ENCODE measurements at places on chromosomes 4 and X.

- no peak for DNase-seq
Observed at GRCh38 chrX:46582325-46582724, 8.8 kb downstream of the CHST7 start.

DNA sequence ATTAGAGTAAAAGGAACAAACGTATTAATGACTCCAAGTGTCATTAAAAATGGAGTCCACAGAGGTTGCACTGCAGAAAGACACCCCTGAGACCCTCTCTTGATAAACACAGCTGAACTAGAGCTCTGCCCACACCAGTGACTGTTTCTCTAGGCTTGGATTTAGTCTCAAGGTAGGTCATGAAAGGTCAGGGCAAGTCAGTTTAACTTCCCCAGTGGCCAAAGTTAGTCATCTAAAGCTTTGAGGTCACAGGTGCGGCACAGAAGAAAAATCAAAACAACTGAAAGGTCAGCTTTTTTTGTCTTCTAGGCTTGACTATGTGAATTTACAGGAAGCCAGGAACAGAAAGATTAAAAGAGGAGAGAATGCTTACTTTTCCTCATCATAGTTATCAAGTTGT lies 749.6 kb downstream of the RAB28 start:
- no peak for DNase-seq

- DNase-seq: no peak
Observed at GRCh38 chrX:118116713-118117550, at the start of gene KLHL13. TSS of gene KLHL13 (minus strand) at chrX:118116810. CDS start at chrX:118028473, 88,337 bp downstream.

DNA sequence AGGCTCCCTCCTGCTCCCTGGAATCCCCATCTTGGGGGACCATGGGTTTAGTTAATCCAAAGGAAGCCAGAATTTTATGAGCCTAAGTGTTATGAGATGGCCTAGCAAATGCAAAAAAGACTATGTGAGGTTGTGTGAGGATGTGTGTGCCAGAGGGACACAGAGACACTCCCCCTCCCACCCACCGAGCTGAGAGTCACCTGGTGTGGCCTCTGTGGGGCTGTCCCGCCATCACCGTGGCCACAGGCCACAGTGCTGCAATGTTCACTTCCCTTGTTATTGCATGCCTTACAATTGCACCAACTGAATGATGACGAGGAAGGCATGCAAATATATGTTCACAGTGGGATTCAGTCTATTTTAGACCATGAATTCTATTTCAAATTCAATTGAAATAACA lies 601 bp upstream of the FGFBP2 start:
- DNase-seq: no peak

DNA sequence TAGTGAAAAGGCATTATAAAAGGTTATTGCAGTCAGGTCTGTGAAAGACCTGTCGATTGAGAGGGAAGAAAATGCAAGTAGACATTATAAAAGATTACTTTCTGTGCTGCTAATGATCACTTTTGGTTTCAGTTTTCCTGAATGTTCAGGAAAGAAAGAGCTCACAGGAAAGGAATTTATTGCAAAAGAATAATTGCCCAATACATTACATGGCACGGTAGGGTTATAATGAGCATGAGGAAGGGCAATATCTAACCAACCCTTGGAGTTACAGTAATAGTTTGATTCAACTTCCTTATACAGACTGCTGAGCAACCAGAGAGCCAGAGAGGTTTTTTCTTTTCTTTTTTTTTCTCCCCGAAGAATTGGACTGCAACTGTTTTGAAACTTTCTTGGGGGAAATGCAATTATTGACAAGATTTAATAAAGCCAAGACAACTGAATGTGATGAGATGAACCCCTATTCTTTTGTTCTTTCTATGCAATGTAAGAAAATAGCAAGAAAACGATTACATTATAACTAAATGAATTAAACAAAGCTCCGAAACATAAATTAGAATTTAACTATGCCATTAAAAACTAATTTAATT lies 247.0 kb downstream of the C4orf33 start:
- peak; percentile 72 for DNase-seq

DNA sequence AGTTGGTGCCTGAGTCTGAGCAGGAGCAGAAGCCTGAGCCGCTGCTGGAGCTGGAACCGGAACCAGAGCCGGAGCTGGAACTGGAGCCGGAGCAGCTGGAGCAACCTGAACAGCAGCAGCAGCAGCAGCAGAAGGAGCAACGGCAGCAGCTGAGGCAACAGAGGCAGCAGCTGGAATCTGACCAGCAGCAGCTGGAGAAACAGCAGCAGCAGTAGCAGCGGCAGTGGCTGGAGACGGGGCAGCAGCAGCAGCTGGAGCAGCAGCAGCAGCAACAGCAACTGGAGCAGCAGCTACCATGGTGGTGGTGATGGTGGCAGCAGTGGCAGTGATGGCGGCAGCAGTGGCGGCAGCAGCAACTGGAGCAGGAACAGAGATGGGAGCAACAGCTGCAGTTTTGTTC lies 61.5 kb downstream of the AMOT start:
- no peak for DNase-seq

DNA sequence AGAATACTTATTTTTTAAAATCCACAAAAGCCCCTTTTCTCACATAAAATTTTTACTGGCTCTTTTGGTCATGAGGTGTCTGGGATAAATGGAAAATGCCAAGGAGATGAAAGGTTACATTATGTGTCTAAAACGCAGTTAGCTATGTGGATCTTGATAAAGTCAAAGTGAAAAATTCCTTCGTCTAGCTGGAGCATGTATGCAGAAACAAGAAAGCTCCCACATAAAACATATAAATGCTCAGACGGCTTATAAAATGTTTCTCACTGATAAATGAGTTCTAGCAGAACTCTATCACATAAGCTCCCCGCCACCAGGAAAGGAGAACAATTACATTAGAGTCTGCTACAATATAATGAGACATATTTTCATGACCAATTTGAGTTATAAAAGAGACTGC lies 83.8 kb downstream of the TBC1D9 start:
- no peak for DNase-seq

DNA sequence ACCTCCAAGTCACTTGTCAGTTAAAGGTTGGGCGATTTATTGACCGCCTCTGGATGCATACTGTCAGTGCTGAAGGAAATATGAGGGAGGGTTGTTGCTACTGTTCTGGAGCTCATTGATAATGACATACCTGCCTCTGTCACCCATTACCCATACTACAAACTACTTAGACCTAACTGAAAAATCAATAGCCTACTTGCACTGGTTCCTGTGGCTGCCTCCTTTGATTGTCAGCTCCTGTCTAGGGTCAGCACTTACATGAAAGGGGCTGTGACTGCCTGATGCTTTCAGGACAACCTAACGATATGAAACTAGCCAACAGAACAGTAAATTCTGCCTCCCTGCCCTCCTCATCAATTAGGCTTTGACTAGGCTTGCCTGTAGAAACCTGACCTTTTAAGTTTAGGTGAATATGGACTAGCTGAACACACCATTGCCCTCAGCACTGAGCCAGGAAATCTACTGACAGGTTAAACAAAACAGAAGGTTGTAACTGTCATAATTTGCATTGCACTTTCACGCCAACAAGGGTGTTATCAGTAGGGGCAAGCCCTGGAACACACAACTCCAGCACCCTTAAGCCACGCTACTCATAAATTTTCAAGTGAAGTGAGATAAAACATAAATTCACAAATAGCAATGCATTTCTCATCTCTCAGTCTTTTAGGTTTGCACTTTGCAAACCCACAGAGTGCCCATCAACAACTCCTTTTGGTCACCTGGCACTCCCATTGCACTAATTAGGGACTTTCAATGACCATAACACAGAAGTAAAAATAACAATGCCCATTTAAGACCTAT lies 9.0 kb upstream of the MAB21L2 start:
- DNase-seq: no peak

GRCh38 chr4:68373513-68373912 lies 23.6 kb upstream of the YTHDC1 start:
- peak; percentile 43 for DNase-seq

DNA sequence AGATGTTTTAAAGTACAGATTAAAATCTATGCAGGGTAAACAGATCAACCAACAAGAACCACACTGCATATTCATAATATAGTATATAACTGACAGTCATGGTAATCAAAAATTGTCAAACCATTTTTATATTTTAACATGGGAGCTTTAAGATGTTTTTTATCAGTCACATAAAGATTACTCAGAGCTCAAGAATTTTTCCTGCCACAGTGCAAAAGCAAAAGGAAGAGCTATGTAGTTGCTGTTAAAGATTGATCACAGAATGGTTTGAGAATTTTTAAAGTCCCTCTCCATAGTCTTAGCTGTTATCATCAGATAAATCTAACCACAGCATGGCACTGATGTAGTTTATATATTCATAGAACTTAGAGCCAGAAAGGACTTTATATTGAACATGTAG lies 8.5 kb downstream of the RAB9B start:
- no peak for DNase-seq

DNA sequence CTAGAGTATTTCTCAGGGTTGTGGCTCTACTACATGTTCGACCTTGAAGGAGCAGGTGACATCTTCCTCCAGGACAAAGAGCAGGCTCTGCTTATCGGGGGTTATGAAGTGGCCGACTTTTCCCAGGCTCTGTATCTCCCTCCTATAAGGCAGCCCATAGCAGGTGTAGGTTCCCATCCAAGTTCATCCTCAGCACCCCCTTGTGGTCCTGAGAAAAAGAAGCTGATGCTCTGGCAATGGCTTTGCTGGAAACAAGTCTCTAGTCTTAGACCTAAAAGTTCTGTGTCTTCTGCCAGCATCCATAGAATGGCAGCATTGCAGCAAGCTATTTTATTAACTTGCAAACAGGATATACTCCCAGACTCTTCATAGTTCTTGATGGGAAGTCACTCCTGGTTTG lies 836.6 kb upstream of the PRKX start:
- DNase-seq: no peak

GRCh38 chr4:102247041-102247440 lies 98.2 kb downstream of the SLC39A8 start:
- DNase-seq: no peak

DNA sequence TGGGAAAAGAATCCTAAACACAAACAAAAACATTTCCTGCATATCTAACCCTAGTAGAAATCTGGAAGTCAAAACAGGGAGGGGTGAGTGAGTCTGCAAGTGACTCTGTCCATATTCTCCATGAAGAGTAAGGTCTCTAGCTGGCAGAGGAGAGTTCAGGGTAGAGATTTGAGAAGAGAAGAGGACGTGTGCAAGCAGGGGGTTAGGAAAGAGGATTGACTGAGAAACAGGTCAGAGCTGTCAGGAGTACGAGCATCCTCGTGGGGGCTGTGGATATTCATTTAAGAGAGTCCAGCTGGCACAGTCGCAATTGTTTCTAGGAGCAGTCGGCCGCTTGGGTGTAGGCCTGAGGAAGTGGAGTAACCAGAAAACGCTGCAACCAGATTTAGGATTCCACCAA lies 27.9 kb downstream of the PROM1 start:
- no peak for DNase-seq

GRCh38 chr4:47031011-47031678 lies at the start of gene GABRB1:
TSS of gene GABRB1 (plus strand) at chr4:47031567.
- no peak for DNase-seq

- no peak for DNase-seq
Observed at GRCh38 chr4:173498023-173498422, 32.0 kb downstream of the HAND2 start.

- DNase-seq: no peak
Observed at GRCh38 chr4:77815636-77816035, 3.5 kb downstream of the CNOT6L start.

GRCh38 chr4:75497133-75497532 lies 17.1 kb downstream of the RCHY1 start:
- DNase-seq: no peak

- no peak for DNase-seq
Observed at GRCh38 chr4:151199319-151200190, 77.4 kb upstream of the PRSS48 start.

DNA sequence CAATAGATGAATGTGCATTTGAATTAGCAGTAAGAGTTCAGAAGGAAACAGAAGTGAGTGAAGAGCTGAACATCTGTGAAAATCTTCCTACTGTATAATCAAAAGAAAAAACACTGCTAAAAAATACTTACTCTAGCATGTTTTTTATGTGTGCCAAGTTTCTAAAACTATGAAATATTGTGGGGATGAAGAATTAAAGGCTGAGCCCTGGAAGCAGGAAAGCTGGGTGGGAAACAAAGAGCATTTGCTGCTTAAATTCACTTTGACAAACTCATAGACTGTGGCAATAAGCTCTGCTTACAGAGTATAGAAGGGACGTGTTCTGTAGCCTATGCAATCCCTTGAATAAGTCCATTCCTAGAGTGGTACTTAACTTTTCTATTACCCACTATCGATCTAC lies 261.7 kb downstream of the ANKRD50 start:
- DNase-seq: no peak

- DNase-seq: no peak
Observed at GRCh38 chrX:102723456-102723855, 2.9 kb downstream of the GPRASP3 start.

GRCh38 chrX:107827030-107827831 lies 1.6 kb downstream of the MID2 start:
- DNase-seq: no peak

GRCh38 chrX:43564953-43565352 lies 91.1 kb upstream of the MAOA start:
- DNase-seq: no peak

DNA sequence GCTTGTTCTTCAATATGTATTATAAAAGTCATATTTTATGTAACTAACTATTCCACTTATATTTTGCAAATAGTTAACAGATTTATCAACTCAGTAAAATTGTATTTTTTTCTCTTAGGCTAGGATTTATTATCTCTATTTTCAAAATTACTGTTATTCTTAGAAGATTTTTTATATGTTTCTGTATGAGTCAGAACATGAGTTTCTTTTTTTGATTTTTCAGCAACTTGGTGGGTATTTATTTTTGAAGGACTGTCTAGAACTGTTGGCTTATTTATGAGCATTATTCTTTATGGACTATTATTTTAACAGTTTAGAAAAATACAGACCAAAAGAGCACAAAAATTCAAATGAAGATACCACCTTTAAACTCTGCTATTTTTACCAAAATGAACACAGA lies 6.8 kb downstream of the AIMP1 start:
- no peak for DNase-seq

GRCh38 chr4:54231419-54231767 lies 2.3 kb downstream of the PDGFRA start:
- no peak for DNase-seq

GRCh38 chr4:2785613-2786012 lies 7.3 kb upstream of the SH3BP2 start:
- no peak for DNase-seq

GRCh38 chr4:90546114-90546513 lies 418.9 kb downstream of the CCSER1 start:
- no peak for DNase-seq

DNA sequence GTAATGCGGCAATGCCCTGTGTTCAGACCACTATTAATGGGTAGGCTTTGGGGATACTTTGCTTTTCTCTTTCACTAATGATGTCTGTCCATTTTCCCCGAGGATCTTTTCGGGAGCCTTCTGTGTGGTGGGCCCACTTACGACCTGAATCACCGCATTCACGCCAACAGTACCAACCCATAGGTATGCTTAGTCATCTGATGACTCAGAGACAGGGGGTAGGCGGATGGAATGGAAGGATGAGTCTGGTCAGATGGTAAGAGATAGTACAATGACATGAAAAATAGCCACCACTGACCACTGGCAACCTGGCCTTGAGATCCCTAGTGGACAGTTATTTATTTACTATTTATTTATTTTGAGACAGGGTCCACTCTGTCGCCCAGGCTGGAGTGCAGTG lies 76.0 kb upstream of the DHRSX start:
- no peak for DNase-seq
